NCI-H1105 treated with DMSO at 0.1 percent for 48 hours (cell line): ENCODE measurements at places on chromosomes 3 and 15.

DNA sequence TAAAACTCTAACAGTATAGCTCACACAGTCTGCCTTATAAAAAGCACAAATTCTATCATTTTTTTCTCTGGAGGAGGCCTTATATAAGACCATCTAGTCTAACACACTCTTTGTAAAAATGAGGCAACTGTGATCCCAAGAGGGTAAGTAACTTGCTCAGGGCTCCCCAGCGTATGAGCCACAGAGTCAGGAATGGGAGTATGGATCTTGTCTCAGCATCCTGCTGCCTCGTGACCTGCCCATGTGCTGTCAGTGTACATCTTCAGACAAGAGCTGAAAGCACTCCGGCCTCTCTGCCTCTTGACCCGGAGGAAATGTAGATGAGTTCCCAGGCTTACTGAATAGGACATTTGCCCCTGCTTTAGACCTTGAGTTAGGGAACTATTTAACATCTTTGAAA lies 28.4 kb upstream of the MEF2A start:
- no peak for DNase-seq

DNA sequence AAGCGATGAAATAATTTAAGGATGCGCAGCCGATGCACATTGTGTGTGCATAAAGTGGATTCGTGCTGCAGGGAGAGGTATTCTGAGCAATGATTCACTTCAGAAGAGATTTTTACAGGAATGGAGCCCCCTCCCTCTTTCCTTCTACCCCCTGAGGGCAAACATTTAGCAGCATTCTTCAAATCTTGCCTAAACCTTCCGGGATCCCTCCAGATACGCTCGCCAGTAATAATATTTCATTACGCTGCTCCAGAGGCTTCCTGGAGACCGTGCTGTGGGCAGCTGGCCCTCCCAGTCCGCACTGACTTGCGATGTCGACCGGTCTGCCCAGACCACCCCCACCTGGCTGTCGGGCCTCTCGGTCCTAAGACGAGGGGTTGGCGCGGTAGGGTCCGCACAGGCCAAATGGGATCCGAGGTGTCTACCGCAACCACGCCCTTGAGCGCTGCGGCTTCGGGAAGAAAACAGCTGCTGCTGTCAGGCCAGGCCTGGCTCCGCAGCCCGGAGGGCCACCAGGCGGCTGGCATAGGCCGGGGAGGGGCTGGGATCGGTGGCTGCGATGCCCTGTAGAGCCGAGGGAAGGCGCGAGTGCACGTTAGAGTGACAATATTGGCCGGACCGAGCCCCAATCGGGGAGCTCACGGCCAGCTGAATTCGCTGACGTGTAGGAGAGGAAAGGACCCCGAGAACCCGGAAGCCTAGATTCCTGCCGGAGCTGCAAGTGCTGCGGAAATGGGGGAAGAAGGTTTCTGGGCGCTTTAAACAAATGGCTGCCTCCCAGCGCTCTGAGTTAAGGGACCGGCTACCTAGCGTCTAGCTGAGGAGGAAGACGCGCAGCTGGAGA lies 14.3 kb downstream of the ZIC4 start:
- DNase-seq = no peak

GRCh38 chr15:90782442-90782841 lies 65.3 kb downstream of the BLM start:
- DNase-seq = no peak

DNA sequence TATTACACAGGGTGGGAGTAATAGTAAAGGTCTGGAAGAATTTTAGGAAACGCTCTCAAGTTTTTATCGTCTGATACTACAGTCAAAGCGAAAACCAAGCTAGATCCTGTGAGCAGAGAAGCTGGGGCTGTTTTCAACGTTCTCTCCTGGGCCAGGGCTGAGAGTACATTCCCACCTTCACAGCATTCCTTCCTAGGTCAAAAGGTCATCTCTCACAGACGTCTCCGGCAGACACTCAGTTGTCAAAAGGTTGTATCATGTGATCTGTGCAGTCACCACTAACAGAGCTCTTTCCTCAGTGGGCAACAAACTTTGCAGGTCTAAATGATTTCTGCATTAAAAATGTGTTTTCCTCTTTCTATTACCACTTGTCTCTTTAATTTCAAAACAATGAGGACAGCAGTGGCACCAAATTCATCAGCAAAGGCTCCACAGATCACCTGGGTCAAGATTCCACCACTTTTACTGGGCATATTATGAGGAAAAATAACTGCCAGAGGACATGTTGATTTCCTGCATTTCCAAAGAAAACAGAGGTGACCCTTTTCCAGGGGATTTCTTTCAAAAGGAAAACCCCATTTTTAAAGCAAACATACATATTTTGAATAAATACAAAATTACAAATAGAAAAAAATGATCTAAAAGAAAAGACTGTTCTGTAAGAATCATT lies 41.9 kb downstream of the MEIS2 start:
- DNase-seq = no peak

- DNase-seq = no peak
These were observed 138.2 kb downstream of the UBE2E2 start for GRCh38 chr3:23341147-23341838.
